ENCODE measurements at places on chromosomes 7 and 10.

GRCh38 chr7:114158275-114158674 is 239.5 kb upstream of the PPP1R3A start:
- DNase-seq: no peak

GRCh38 chr7:130945411-130945811 is 211.4 kb upstream of the KLF14 start:
- DNase-seq: peak; percentile 28

DNA sequence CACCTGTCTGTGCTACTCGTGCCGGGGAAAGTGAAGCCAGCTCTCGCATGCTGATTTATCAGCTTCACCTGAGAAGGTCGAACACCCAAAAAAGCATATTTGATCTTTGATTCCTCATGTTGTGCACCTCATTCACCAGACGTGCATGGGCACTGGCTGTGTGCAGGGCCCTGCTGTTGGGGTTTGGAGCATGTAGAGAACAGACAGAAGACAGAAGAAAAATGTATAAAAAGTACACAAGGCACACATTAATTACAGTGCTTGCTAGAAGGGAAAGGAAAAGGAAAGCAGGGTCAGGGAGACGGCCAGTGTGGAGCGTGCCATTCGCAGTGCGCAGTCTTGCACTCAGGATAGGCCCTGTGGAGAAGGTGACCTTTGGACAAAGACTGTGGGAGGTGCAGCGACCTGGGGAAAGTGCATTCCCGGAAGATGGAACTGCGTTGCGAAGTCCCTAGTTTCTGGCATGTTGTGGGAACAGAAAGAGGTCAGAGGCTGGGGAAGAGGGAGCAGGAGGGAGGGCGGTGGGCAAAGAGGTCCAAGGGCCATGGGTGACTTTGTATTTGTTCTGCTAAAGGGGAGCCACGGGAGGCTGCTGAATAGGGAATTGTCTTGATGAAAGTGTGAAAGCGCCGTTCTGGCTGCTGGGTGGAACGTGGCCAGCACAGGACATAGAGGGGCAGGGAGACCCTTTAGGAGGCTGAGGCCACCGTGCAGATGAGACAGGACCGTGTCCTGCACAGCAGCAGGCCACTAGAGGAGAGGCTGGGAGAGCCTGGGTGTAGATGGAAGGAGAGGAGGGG is 232.8 kb downstream of the GLRX3 start:
- no peak for DNase-seq

DNA sequence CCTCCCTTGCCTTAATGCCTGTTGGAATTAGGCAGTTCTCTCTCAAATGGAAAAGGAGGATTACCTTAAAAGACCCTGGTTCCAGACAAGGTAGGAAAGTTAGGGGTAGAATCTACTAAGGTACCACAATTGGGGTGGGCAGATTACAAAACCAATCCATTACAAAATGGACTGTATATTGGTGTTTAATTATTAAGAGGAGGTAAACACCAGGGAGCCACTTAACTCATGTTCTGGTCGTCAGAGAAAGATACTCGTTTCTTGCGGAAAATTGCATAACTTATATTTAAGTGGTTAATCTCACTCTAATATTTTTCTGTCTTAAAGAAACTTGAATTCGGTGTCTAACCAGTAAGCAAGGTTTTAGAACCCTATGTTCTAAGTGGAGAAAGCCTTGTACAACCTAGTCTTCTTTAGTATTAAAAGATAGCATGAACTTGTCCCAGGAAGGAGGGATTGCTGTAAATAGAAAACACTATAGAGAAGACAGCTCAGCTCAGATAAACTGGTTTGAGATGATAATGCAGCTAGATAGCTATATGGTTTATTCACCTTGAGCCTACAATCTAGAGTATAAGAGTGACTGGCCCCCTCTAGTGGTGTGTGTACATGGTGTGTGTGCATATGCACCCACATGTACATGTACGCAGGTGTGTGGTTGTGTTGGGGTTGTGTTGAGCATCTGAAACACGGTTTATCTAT is 58.0 kb upstream of the STRIP2 start:
- DNase-seq: no peak

- no peak for DNase-seq
Measured at GRCh38 chr7:37322831-37323230, 125.8 kb downstream of the ELMO1 start.

DNA sequence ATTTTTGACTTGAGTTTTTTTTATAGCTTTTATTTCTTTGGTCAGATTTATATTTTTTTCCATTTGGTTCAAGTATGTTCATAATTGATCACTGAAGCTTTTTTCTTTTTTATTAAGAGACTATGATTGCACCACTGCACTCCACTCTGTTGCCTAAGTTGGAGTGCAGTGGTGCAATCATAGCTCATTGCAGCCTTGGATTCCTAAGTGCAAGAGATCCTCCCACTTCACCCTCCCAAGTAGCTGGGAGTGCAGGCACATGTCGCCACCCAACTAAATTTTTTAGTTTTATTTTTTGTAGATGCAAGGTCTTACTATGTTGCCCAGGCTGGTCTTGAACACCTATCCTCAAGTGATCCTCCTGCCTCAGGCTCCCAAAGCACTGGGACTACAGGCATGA is 97.7 kb upstream of the KIF5B start:
- no peak for DNase-seq

- DNase-seq: no peak
Measured at GRCh38 chr7:128121711-128122530, 90.7 kb upstream of the LRRC4 start.

DNA sequence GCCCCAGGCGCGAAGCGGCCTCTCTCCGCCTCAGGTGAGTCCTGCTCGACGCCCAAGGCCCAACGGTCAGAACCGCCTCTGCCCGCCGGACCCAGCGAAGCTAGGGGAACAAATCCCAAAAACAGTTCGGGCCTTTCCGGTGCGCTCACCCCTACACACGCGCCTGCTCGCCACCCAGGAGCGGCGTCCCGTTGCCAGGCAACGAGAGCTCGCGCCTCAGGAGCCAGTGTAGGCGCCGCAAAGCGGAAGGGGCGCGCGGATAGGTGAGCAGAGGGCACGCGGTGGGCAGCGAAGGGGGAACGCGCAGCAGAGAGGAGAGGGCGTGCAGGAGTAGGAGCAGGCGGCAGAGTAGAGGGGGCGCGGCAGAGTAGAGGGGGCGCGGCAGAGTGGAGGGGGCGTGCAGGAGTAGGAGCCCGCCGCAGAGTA is at the start of the genes DYDC1 and DYDC2:
TSS of gene DYDC1 (minus strand) at position 193 of the 426 bp plus-strand sequence. CDS start 4,154 bp downstream, outside the sequence.
TSS of gene DYDC2 (plus strand) at position 219 of the 426 bp plus-strand sequence. CDS start 5,663 bp downstream, outside the sequence.
- peak; percentile 12 for DNase-seq

- no peak for DNase-seq
Measured at GRCh38 chr10:31477584-31477983, 158.6 kb downstream of the ZEB1 start.

DNA sequence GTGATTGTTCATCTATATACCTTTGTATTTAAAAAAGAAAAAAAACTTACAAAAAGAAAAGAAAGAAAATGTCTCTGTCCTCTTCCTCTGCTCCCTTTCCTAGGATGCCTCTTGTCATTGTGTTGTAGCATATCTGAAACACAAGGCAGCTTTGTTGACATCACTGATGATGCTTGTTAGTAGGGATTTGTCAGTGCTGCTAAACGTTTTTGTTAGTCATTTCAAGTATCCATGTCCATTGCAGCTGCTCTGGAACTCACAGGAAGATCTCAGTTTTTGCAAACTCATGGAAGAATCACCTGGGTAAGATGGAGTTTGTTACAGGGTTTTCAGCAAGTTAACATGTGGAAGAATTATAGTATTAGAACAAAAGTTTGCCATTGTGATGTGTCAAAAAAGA is 123.6 kb downstream of the CCSER2 start:
- no peak for DNase-seq

GRCh38 chr7:155862123-155862892 is 50.0 kb upstream of the SHH start:
- DNase-seq: no peak

- no peak for DNase-seq
Measured at GRCh38 chr10:70364772-70365091, 17.7 kb downstream of the LRRC20 start.

DNA sequence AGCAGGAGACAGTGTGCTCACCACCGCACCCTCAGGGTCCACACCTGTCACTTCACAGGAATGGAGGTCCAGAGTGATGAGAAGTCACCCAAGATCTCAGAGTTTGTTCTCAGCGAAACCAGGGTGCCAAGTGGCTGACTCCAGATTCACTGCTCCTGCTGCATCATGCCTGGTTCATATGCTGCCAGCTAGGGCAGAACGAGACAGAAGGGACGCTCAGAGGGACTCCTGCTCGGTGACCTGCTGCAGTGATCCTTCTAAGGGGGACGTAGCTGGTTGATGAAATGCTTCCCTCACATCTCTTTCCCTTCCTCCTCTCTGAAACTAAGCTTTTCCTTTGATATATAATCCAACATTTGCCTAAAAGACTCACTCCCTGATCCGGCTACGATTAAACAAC is 248.5 kb downstream of the SFMBT2 start:
- DNase-seq: no peak

DNA sequence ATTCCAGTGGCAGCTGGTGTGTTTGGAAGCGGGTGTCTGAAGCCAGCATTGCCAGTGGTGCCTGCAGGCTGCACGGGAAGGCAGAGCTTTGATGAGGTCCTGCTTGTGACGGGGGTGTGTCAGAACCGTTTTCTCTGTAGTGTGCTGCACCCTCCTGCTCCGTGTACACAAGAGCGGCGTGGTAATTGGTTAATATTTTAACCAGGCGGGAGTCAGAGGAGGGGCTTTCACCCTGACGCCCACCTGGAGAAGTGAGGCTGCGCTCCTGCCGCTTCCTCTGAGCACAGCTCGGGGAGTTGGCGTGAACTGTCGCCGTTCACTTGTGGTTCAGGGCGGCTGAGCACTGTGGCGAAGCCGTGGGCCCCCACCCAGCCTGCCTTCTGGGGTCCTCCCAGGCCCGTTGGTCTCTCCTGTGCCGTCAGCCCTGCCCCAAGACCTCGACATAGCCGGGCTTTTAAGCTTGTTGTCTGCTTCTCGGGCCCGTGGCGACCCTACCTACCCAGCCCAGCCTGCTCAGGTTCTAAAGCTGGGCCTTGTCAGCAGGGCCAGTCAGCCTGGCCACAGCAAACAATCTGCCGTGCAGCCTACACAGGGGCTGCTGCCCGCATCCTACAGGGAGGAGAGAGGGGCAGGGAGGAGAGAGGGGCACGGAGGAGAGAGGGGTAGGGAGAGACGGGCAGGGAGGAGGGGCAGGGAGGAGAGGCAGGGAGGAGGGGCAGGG is 11.6 kb downstream of the NKX6-2 start:
- DNase-seq: no peak

DNA sequence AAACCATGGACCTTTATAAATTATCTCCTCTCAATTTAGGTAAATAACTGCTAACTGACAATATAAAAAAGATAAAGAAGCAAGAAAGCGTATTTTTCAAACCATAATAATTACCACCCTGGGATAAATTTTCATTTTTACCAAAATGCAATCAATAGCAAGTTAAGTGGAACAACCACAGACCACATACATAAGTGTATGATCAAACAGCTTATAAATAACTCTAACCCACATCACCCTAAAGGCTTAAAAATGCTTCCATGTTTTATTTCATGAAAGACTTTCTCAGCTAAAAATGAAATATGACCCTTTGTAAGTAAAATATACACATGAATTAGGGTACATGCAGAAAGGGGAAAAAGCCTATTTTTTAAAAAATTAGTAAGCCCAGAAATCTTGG is 156.5 kb downstream of the SGMS1 start:
- no peak for DNase-seq

DNA sequence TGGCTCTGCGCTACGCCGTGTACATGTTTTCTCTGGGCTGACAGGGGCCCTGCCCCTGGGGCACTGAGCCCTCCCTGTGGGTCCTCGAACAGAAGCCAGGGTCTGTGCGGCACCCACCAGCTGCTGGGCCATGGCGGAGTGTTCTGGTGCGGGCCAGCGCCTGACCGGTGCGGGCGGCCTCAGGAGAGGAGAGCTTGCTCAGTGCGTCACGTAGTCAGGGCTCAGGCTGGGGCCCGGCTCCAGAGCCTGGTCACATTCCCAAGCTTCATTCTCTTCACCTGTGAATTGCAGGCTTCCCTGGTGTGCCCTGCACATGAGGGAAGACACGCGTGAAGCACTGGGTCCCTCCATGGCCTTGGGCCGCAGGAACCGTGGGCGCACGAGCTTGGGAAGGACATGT is 15.5 kb downstream of the GET4 start:
- DNase-seq: no peak

- DNase-seq: no peak
Measured at GRCh38 chr7:20435305-20435704, 104.6 kb downstream of the ITGB8 start.

DNA sequence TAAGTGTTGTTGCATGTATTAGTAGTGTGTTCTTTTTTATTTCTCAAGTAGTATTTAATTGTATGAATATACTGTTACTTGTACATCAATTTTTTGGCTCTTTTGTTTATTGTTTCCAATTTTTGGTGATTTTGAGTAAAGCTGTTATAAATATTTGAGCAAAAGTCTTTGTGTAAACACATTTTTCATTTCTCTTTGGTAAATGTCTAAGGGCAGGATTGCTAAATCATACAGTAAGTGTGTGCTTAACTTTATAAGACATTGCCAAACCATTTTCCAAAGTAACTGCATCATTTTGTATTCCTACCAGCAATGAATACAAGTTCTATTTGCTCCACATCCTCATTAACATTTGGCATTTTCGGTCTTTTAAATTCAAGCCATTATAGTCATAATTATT is 92.8 kb downstream of the ICA1 start:
- DNase-seq: no peak

GRCh38 chr7:158497627-158498026 is 90.0 kb downstream of the PTPRN2 start:
- no peak for DNase-seq

- no peak for DNase-seq
Measured at GRCh38 chr7:71133232-71133622, 1.3 kb downstream of the GALNT17 start.
